Right ventricle myocardium superior (tissue), 1 donor: ENCODE measurements at places on chromosomes 11 and 22. TPM values are rescaled to one million over a fixed set of nuclear protein-coding genes. Genes with fewer than 3 reads are reported as not detected.
A peak's percentile ranks its signal among the peaks of the same experiment; 100 is the strongest.

DNA sequence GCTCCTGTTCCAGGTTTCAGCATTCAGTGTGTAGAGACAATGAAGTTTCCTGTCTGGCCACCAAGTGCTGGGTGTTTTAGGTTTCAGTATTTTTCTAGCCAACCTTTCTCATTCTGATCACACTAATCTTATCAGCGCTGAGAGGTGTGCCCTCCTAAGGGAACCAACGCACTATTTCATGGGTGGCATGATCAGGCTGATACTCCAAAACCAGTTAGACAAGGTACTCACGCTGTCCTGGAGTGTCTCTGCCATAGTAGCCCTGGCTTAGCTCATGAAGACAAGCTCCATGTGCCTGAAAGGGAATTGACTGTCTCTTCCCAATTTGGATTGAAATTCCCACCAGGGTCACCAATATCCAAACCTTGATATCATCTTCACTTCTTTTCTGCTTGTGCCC lies 8.0 kb upstream of the RAB38 start:
- no peak for DNase-seq

DNA sequence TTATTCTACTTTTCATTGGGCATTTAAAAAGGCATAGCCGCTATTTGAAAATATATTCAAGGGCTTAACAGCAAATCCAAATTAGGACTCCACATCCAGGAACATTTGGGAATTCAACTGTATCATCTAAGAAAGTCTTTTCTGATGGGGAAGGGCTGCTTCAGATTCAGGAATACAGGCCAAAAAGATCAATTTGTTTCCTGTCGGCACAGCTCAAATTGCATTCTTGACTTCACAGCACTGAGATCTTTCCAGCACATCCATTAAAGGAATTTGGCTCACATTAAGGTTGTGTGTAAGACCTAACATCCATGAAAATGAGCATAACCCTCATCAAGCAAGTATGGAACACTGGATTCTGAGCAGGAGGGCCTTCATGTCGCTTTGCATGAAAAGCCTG lies 1169.5 kb upstream of the CCDC90B start:
- no peak for DNase-seq

DNA sequence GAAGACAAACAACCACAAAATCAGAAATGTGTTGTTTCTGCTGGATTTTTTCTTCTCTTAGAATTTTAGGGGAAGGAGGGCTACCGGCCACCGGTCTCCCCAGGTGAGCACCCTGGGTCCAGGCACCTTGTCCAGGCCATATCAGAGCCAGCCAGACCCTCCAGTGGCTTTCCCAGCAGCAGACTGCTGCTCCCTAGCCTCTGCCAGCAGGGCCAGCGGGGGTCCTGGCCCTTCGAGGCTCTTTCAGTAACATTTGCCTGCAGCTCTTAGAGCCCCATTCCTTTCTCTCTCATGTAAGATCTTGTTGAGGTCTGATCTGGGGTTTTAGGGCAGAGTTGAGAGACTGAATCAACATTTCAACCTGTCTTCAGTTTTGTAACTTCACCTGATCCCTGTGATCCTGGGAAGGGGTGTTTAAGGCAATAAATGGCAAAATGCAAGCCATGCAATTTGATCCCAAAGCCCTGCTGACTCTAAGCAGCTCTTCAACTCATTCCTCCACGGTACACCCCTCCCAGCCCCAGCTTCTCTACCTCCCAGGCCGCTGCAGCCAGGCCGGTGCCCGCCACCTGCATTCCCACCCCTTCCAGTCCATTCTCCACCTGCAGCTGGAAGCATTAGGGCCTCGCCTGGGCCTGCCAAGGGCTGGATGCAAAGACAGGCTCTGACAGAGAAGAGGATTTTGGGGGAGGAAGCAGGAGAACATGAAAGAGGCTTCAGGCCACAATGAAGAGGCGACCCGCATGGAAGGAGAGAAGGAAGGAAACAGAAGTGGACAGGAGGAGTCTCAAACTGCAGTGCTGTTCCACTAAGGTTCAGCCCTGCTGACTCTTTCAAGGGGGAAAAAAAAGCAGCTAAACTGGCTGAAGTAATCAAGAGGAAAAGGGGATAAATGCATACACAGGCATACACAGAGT lies 113.0 kb upstream of the FGF3 start:
- peak; percentile 6 for DNase-seq

Gene TSPAN18
- total RNA-seq = 99.7 TPM

DNA sequence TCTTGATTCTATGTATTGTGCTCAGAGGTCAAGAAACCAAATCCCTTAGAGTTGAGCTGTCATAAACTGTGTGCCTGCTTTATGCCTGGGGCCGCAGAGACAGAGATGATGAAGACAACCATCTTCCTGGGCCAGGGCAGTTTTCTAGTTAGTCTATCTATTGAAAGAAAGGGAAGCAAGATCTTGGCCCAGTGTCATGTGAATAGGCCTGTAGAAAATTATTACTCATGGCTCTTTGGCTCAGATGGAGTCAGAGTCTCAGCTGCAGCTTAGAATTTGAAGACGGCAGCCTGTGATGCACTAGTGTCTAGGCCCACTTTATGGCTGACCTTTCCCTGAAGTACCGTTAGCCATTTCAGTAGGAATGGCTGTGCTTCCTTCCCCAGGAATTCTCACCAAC lies 112.0 kb downstream of the DBX1 start:
- no peak for DNase-seq

- no peak for DNase-seq
Observed at GRCh38 chr11:3622521-3622920, 19.3 kb downstream of the ART5 start.

DNA sequence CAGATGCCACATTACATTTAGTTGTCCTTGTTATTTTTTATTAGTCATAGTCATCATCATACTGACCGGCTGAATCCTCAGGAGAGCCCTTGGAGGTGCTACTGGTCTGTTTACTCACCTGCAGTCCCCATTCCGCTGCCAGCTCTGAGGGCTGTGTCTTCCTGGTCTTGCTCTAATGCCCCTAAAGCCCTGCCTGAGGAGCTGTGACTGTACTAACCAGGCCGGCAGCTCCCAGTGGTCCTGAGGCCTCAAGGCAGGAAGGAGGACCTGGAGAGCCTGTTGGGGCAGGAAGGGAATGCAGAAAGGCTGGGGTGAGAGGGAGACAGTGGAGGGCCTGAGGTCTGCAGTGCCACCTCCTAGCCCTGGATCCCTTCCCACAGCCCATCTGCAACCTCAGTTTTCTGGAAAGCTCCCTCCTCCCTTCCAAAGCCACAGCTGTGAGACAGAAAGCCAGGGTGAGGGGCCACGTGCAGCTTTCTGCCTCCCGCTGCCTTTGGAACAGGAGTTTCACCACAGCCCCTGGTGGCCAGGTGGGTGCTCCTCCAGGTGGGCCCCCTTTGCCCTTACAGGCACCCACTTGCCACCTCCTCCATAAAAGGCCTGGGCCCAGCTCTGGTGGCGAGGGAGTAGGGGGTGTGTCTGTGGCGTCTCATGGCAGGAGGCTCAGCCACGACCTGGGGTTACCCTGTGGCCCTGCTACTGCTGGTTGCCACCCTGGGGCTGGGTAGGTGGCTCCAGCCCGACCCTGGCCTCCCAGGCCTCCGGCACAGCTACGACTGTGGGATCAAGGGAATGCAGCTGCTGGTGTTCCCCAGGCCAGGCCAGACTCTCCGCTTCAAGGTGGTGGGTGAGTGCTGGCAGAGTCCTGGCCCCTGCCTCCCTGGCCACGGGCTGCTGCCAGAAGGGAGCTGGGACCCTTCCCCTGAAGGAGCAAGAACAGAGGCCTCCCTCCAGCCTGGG lies at the start of gene ZP1:
Gene ZP1 (plus strand): TSS at position 632 of the 960 bp plus-strand sequence. CDS start 20 bp downstream, at position 652.
- DNase-seq = no peak

DNA sequence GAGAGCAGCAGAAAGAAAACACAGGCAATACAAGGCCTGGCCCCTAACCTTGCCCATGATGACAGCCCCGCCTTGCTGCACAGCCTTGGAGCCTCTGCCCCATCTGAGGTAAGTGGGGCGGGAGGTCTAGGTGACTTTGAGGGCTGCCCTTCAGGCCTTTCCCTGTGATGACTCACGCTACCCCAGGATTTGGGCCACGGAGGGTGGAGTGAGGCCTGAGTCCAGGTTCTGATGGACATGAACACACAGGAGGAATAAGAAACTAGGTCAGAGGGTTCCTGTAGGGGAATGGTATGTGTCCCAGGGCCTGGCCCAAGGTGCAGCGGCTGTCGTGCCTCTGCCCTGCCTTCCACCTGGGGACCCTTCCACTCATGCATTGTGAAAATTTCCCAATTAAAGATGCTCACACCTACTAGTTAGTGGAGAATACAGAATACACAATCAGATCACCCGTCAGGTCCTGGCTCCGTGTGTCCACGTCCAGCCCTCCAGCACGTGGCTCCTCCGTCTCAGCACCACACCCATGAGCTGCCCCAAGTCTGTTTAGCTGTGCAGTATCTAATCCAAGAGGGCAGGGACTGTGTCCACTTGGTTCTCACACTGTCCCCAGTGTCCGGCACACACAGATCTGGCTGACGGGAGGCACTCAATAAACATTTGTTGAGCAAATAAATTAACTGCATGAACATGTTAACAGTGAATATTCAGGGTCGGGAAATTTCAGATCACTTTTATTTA lies 111.0 kb downstream of the CHST1 start:
- no peak for DNase-seq

GRCh38 chr11:57318178-57318577 lies 6.6 kb downstream of the TNKS1BP1 start:
- DNase-seq = no peak

Gene NOX4
- total RNA-seq = 1.7 TPM
